ENCODE measurements at places on chromosomes 3 and 15.

GRCh38 chr3:50587373-50587772, 18.1 kb downstream of the HEMK1 start:
- DNase-seq = no peak

DNA sequence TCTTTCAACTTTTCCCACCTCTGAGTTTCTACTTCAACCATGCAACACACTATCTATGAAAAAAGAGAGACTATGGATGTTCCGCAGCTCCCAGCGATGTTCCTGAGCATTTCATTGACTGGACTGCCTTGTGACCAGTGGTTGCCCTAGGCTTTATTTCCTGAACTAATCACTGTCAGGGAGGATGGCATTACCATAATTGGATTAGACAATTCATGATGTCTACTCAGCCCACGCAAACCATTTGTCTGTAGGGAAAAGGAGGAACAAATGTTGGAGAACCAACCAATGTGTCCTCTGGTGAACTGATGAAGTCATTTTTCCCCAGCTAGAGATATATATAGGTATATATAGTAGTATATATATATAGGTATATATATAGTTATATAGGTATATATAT, 229.3 kb upstream of the MCTP2 start:
- no peak for DNase-seq

- no peak for DNase-seq
Observed at GRCh38 chr3:54846119-54846518, 81.7 kb downstream of the LRTM1 start.

- DNase-seq = no peak
Observed at GRCh38 chr3:84077479-84077878, 881.3 kb upstream of the CADM2 start.

DNA sequence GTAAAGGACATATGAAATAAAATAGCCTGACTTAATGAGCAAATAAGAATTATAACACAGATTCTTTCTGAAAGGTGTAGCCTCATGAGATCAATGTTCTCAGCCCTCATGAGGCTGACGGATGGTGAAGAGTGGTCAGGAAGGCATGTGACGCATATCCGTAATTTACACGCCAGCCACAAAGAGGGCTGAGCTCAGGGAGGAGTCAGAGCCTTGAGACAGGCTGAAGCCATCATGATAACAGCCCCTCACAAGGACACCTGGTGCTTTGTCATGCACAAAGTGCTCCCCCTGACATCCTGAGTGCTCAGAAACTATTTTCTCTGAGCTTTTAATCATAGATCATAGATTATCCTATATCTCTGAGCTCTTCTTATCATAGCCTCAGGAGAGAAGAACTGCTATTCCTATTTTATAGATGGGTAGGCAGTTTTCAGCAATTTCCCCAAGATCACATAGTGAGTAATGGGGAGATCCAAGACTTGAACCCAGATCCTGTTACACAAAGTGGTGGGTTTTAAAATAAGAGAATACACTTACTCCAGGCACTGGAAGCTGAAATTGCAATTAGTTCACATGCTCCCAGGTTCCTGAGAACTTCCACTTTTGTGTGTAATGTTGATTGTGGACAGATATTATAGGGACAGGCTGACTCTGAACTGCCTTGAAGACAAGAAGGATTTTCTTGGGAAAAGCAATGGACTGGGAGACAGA, 267.1 kb downstream of the RPLP1 start:
- DNase-seq = no peak

- no peak for DNase-seq
Observed at GRCh38 chr3:94822298-94822697, 759.4 kb downstream of the NSUN3 start.
